ENCODE measurements at places on chromosomes 16 and 17.

- DNase-seq = no peak
These were observed 35.4 kb upstream of the TMC5 start for GRCh38 chr16:19382084-19382801.

DNA sequence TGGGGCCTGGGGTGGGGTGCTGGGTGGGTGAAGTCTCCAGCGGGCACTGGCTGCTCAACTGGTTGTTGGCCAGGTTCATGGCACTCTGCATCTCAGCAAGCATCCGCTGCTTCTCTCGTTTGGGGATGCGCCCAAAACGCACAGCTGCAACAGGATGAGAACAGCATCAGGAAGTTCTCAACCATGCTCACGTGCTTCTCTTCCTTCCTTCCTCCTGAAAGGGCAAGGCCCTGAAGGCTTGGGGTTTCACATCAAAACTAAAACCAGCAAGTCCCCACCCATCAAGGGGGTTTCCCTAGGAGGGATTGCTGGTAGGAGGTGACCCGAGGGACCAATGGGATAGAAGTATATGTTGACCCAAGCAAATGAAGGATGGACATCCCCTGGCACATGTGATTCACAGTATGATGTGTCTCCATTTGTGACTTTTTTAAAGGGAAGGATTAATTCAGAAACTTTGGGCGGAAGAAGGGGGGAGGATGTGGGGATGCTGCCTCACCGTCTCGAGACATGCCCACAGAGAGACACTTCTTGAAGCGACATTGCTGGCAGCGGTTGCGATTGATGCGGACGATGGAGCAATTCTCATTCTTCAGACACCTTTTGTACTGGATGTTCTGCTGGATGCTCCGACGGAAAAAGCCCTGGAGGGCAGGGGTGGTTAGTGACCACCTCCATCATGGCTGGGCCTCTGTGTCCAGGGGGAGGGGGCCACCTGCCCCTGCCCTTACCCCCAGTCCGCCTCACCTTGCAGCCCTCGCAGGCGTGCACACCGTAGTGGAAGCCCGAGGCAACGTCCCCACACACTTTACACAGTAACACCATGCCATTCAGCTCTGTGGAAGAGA, 4.2 kb downstream of the NR1D1 start:
- DNase-seq = peak; percentile 43

- DNase-seq = no peak
These were observed 40.4 kb downstream of the CFDP1 start for GRCh38 chr16:75392906-75393305.

- DNase-seq = no peak
These were observed 2.0 kb upstream of the CDH8 start for GRCh38 chr16:62038225-62038624.

GRCh38 chr17:70668276-70668937, 499.1 kb downstream of the KCNJ2 start:
- DNase-seq = no peak

DNA sequence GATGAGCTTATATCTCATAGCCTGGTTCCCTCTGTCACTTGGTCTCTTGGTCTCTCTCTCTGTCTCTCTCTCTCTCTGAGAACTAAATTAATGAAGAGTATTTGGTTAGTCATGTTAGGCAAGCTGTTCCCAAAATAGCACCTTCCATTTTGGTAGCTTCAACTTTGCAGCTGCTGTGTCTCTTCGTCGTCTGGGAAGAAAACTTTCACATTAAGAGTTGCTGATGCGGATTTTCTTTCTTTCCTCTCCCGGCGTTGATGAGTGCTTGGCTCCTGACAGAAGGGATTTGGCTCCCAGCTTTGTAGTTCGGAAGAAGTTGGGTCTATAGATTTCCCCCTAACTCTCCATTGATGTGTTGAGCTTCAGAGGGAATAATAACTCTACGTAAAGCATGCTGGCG, at the start of gene RBFOX1:
RBFOX1 (plus strand) TSS at position 235 of the 400 bp plus-strand sequence.
- DNase-seq = no peak
